Fibroblast of pulmonary artery (primary cell): ENCODE measurements at places on chromosomes 13 and 19.

GRCh38 chr19:1343041-1343440 lies 40.7 kb upstream of the NDUFS7 start:
- peak; percentile 44 for DNase-seq

DNA sequence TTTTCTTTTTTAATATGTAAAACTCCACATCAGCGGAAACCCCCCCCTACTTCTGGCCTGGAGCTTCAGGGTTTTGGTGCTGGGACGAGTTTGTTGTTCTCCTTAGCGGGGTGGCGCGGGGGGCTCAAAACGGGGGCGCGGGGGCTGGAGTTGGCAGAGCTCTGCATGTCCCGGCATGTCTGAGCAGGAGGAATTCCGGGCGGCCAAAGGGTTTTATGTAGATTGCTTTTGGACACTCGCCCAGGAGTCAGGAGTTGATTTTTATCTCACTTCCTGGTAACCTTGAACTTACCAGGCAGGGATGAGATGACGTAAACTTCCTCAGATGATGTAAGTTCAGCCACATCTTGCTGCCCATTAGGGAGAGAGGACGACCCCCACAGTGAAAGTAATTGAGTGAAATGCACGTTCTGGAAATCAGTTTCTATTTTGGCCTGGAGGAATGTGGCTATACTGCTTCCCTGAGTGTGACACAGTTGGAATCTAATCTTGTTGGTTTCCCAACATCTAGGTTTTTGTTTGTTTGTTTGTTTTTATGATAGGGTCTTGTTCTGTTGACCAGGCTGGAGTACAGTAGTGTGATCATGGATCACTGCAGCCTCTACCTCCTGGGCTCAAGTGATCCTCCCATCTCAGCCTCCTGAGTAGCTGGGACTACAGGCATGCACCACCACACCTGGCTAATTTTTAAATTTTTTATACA lies 21.0 kb upstream of the GDF15 start:
- peak; percentile 100 for DNase-seq

GRCh38 chr19:33293255-33294057 lies 8.9 kb downstream of the CEBPA start:
- DNase-seq, result peak; percentile 64

- no peak for DNase-seq
Measured at GRCh38 chr19:54425382-54425723, 10.1 kb downstream of the TTYH1 start.

GRCh38 chr19:16034180-16034579 lies 42.1 kb upstream of the TPM4 start:
- DNase-seq, result no peak

GRCh38 chr13:98975822-98976261 lies 2.0 kb downstream of the DOCK9 start:
- DNase-seq, result peak; percentile 43

DNA sequence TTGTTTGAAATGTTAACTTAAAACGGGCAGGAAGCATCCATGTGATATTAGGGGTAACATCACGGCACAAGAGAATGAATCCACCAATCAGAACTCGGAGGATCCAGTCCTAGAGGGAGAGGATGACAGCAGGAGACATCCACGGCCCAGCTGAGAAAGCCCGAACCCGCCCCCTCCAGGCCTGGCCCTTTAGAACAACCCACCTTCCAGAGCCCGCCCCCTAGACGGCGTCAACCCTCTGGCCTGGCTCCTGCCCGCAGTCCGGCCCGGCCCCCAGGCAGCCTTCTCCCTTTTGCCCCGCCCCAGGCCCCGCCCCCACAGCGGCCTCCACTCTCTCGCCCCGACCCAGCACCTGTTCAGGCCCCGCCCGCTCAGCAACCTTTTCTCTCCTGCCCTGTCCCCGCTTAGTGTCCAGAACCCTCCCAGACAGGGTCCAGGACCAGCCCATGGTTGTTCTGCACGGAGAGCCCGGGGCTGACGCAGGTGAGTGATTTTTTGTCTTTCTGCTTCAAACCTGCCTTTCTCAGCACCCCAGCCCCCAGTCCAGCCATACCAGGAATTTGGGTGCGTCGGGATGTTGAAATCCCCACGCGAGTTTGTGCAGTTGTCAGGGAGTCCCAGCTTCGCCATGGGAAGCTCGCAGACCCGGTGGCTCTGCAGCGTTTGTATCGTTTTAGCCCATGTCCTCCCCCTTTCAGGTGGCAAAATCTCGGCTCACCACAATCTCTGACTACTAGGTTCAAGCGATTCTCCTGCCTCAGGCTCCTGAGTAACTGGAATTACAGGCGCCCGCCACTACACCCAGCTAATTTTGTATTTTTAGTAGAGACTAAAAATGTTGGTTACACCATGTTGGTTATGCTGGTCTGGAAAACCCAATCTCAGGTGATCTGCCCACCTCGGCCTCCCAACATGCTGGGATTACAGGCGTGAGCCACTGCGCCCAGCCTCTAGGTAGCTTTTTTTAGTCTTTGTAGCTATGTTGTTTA lies 16.1 kb downstream of the ZNF816 start:
- DNase-seq, result no peak

GRCh38 chr19:53879140-53880081 lies 2.6 kb upstream of the PRKCG start:
- peak; percentile 92 for DNase-seq

GRCh38 chr19:22832031-22832762 lies at the start of gene ZNF723:
TSS of gene ZNF723 (plus strand) at chr19:22832291. CDS start at chr19:22832380, 89 bp downstream.
- DNase-seq, result no peak

GRCh38 chr19:29318581-29318980 lies 105.6 kb upstream of the UQCRFS1 start:
- DNase-seq, result no peak

DNA sequence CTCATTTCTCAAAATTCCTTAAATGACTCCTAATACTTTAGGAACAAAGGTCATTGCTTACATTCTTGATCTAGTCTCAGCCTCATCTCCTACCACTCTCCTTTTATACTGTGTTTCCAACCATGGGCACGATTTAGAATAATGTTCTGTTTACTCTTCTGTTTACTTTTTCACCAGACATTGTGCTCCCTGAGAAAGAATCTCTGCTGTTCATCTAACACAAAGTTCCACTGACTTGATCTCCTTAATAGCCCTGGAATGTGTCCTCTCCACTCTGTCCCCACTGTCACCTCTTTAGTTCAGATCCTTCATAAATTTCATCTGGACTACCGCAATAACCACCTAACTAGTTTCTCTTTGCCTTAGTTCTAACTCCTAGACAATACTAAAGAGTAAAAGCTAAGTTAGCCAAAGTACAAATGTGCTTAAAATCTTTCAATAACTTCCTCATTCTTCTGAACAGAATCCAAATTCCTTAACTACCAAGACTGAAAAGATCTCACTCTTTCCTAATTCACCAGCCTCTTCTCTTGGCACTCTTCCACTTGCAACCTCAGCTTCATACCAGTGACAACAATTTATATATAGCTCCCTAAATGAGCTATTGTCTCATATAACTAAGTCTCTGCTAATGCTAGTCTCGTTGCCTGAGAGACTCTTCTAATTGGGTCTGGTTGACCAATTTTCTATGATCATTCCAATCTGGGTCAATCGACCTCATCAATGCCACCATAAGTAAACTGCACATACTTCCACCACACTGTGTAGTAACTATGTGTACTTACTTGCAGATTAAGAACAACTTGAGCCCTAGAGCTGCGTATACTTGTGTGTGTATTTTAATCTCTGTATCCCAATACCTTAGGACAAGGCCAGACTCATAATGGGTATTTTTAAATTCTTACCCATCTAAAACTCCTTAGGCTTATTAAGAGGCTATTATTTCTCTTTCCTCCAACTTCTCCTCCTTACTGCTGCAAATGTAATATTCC lies 179.9 kb downstream of the VWA8 start:
- peak; percentile 81 for DNase-seq

GRCh38 chr19:55068950-55069864 lies 6.3 kb upstream of the RDH13 start:
- peak; percentile 26 for DNase-seq

DNA sequence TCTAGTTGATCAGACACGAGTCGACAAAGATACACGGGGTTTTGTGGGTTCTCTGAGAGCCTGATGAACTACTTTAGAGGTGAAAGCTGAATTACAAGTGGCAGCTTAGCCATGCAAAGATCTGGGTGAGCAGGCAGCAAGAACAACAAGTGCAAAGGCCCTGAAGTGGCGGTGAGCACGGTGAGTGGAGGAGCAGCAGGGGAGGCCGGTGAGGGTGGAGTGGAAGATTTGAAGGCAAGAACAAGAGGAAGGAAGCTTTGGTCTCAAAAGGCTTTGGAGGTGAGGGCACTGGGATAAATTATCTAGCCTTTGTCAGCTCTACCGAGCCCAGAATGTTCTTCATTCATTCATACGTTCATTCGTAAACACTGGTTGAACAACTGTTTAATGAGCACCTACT lies 1.4 kb downstream of the ZNF865 start:
- DNase-seq, result no peak

DNA sequence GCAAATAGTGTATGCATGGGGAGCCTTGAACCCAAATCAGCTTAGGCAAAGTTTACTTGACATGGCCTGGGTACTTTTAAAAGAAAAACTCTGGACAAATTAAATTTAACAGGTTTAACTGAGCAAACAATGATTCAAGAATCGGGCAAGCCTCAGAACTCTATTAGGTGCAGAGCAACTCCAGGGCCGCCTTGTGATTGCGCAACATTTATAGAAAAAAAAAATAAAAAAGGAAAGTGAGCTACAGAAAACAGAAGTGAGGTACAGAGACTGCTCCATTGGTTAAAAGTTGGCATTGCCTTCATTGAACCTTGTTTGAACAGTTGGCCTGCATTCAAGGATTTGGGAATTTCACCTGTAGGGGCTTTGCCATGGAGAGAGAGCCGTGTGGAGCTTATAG lies 421.0 kb upstream of the TSHZ3 start:
- DNase-seq, result no peak

DNA sequence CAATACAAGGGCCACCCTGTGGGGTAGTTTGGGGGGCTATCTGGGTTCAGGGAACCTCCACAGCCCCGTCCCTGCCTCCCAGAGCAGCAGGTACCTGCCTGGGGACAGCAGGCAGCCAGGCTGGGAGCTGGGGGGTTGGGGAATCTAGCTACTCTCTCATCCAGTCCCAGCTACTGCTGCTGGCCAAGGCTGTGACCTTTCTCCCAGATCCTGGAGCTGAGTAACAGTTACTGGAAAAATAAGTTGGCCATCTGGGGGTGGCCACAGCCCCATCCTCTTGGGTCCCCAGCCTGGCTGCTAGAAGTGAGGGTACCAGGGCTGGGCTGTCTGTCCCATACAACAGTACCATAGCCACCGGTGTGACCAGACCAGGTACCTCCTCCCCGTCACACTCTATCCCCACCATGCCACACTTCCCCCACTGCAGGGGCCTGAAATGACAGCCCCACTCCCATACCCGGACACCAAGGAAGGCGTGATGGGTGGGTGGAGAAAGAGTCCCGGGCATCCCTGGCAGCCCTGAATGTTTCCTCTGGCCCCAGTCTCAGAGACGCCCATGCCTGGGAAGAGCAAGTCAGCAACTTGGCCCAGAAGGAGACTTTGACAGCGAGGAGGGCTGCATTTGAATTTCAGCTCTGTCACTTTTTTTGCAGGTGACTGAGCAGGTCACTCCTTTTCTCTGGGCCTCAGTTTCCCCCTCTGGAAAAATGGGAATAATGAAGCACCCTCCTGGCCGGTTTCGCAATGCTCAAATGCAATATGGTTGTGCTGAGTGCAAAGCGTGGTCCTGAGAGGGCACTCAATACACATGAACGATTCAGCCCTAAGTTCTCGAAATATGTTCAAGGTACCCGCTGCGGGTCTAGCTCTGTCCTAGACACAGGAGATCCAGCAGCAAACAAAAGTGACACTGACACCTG lies 30.7 kb upstream of the NFIC start:
- DNase-seq, result peak; percentile 49

GRCh38 chr13:36601186-36601585 lies 72.6 kb upstream of the SERTM1 start:
- no peak for DNase-seq

GRCh38 chr13:25717666-25718197 lies 334.1 kb downstream of the SHISA2 start:
- no peak for DNase-seq

DNA sequence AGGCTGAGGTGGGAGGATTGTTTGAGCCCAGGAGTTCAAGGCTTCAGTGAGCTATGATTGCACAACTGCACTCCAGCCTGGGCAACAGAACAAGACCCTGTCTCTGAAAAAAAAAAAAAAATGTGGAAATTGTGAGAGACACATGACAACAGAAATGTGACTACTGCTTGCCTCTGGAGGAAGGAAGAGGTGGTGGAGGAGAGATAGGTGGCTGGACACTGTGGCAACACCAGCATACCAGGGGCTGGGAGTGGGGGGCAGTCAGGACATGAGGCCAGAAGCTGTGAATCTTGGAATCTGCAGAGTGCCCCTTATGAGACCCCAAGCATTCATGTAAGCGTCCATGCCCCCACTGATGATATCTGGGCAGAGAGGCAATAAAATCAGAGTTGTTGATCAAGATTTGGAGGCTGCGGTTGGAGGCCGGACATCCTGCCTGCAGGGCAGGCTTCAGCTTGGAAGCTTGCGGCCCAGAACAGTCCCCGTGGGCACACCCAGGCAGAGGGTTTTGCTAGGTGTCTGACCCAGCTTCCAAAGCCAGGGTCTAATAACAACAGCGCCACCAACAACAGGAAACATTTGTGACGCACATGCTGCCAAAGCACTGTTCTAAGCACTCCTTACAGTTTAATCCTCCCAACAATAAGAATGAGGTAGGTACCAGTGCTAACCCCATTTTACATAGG lies 16.9 kb downstream of the FAM187B start:
- no peak for DNase-seq

- no peak for DNase-seq
Measured at GRCh38 chr13:73998631-73999030, 135.6 kb downstream of the KLF12 start.

GRCh38 chr19:38920602-38921419 lies 8.8 kb upstream of the CCER2 start:
- no peak for DNase-seq

GRCh38 chr13:107329991-107330390 lies 762.1 kb upstream of the ARGLU1 start:
- DNase-seq, result no peak

DNA sequence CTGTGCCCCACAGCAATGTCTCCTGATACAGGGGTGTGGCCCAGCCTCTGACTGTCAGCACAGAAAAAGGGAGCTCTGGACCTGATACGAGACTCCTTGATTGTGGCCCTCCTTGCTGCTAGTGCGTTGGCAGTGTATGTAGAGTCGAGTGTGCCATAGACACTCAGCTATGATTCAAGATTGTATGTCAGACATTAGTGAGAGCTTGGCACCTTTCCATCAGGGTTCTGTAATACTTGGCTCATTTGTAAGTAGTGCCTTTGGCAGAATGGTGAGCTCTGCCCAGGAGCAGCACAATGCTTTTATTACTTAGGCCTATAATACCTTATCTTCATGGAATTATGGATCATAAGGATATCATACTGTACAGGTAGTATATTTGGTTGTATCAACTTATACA lies 83.4 kb downstream of the ATP8A2 start:
- DNase-seq, result no peak

- no peak for DNase-seq
Measured at GRCh38 chr13:66375756-66376155, 854.4 kb downstream of the PCDH9 start.
